D721Med (cell line): ENCODE measurements at places on chromosomes 7 and 10.

GRCh38 chr10:86137561-86137960 is 229.0 kb downstream of the GRID1 start:
- no peak for DNase-seq

DNA sequence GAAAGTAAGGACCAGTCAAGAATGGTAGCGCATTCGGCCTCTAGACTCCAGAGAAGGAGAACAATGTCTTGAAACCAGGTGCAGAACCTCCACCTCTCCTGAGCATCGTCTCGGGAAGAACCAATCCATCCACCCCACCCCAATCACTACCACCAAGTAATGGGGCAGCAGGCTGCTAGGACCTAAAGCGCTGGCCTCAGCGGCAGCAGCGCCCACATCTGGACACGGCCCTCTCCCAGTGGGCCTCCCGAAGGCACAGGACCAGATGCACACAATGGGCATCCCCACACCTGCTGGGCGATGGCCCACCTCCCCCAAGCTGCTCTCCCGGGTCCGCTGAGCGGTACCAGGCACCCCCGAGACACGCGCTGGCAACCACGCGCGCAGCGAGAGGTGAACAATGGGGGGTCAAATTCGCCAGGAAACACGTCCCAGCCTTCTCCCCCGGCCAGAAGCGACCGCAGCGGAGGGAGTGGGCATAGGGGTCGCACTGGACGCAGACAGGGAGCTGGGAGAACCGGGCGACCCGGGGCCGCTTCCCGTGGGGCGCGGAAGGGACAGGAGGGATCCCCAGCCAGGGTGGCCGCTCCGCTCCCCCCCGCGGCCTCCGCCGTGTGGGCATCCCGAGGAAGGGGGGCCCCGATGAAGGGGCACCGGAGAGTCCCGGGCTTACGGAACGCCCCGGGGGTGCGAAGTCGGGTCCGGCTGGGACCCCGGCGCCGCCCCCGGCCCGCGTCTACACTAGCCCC is 506 bp downstream of the CTTNBP2 start:
- DNase-seq: no peak

DNA sequence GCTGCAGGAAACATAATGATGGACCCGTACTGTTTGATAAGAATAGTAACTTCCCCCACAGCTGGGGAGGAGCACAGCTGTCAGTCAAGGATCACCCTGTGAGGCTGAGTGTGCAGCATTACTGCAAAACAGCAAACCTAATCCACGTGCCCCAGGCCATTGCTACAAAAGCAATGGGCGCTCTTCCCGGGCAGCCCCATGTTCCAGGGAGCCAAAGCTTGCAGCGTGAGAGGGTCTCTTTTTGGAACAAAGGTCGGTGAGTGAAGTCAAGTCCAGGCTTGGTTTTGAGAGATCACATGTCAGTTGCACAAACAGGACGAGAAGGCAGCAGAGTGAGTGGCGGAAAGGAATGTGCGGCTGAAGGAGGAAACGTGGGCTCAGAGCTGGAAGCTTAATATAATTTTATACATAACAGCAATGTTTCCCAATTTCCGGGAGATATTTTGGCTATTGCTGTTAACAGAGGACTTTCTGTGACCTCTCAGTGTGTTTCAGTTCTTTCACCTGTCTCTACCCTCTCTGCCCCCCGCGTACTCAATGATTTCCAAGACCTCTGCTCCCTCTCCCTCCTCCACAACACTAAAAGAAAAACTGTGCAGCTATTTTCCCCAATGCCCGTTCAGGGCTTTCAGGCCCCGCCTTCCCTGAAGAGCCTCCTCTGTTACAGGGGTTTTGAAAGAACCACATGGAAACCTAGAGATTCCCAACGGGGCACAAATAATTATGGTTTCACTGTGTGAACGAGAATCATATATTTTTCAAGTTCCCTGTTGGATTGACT is 128.9 kb downstream of the MTPAP start:
- DNase-seq: no peak

- DNase-seq: no peak
These were observed 166.1 kb downstream of the RPS24 start for GRCh38 chr10:78199759-78200158.

DNA sequence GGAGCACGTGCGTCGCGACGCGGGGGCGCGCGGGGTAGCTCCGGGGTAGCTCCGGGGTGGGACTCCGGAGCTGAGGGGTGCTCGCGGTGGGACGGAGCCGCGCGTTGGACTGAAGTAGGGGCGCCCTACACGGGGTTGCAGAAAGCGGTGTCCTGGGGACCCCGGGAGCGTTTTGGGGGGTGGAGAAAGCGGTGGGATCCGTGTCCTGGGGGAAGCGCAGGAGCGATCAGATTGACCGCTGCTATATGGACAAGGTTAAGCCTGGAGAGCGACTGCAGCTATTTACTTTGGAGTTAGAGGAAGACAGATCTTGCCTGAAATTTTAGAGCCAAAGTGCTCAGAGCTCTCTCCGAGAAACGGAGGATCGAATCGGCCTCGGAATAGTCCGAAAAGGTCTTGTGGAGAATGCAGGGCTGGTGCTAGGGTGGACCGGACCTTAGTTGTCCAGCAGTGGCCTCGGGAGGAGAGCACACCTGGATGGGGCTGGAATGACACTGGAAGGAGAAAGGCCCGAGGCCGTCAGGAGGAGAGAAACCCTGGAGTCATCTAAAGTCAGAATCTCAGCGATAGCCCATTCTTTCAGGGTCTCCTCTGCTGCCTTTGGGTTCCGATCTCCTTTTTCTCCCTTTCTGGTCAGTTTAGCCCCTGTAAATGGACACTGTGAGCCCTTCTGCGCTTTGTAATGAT is 564 bp downstream of the PDSS1 start:
- no peak for DNase-seq

- DNase-seq: no peak
These were observed 62.2 kb downstream of the GRID1 start for GRCh38 chr10:86304436-86304835.

DNA sequence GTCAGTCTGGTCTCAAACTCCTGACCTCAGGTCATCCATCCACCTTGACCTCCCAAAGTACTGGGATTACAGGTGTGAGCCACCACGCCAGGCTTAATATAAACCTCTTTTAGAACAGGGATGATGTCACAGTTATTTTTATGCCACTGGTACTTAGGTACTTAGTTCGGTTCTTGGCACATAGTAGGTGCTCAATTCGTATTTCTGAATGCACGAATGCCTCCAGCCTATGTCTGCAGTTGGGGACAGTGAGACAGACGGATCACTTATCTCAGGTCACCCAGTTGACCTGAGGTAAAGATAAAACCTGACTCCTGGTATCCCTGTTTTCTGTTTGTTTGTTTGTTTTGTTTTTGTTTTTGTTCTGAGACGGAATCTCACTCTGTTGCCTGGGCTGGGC is 6.1 kb upstream of the NAT16 start:
- DNase-seq: no peak

DNA sequence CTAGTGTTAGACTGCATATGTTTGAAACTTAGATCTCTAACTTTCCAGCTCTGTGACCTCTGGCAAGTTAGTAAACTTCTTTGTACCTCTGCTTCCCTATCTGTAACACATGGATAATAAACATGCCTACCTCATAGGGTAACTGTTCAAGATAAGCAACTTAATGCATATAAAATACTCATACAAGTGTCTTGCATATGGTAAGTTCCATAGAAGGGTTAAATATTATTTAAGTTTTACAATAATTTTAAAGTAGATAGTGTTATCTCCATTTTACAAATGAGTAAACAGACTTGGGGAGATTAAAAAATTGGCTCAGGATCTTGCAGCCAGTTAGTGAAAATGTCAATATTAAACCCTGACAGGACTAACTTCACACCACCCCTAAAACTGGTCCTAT is 30.1 kb upstream of the CD36 start:
- no peak for DNase-seq

- DNase-seq: no peak
These were observed 4.0 kb upstream of the CFAP58 start for GRCh38 chr10:104349623-104350126.

DNA sequence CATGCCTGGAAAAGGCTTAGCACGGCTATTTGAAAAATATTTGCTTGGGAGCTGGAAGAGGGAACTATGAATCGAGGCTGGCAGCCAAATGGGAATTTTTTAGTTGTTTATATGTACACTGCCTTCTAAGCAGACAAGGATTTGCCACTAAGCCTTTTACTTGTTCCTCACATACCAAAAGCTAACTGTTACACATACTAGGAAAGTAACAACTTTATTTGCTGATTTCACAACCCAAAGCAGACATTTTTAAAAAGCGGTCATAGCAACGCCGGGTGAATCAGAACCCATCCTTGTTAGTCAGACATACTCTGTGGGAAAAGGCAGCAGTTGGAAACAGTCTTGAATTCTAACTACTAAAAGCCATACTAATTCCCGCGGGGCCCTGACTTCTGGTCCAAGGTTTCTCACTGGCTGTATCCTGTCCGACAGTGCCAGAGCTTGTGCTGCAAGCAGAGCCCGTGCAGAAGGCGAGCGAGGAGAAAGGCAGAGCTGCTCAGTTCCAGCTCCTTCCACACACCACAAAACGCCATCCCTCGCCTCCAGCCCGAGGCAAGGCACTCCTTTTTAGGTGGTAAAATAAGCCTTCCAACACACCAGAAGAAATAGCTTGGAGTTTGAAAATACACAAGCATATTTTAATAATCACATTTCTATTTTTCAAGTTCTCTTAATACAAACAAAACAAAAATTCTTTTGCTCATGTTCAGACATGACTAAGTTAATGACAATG is 89.2 kb downstream of the RNF216 start:
- DNase-seq: no peak

DNA sequence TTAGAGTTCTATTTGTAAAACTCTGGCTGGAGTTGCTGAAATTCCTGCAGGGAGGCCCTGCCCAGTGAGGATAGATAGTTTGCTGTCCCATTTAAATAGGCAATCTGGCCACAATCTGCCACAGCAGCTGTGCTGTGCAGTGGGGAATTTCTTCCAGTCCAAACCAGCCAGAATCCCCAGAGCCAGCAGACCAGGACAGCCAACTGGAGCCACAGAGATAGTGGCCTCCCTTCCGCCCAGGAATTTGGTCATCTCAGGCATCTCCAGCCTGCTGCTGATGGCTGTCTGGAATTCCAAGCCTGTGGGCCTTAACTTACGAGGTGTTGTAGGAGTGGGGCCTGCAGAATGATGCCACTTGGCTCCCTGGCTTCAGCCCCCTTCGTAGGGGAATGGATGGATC is 643.4 kb downstream of the DNAJB9 start:
- DNase-seq: no peak

GRCh38 chr7:50206453-50207250 is 97.9 kb upstream of the IKZF1 start:
- no peak for DNase-seq

GRCh38 chr7:111223802-111224253 is 132.9 kb downstream of the LRRN3 start:
- DNase-seq: no peak

DNA sequence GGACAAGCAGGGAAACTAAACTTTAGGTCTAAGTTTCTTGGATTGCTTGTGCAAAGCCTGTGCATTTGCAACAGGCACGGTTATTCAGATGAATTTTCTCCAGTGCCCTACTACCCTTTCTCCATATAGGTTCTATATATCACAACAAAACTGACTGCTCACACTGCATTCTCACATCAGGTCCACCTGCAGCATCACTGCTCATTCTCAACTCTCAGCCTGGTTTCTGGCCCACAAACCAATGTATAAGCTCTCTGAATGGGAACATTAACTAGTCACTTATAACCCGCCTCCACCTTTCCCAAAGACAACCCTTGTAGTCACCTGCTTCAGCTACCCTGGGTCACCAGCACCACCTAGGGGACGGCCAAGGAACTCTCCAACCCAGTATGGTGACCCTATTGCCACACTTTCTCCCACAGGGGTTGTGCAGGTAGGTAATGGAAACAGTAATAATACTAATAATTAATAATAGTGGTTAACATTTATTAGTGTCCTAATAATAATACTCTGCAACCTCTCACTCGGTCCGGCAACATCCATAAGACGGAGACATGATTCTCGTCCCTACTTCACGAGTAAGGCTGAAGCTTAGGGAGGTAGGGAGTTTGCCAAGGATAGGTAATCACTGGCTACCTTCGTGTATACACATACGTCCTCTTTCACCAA is 97.3 kb downstream of the CLEC2L start:
- no peak for DNase-seq

GRCh38 chr10:96502561-96503282 is 11.0 kb downstream of the TLL2 start:
- no peak for DNase-seq

DNA sequence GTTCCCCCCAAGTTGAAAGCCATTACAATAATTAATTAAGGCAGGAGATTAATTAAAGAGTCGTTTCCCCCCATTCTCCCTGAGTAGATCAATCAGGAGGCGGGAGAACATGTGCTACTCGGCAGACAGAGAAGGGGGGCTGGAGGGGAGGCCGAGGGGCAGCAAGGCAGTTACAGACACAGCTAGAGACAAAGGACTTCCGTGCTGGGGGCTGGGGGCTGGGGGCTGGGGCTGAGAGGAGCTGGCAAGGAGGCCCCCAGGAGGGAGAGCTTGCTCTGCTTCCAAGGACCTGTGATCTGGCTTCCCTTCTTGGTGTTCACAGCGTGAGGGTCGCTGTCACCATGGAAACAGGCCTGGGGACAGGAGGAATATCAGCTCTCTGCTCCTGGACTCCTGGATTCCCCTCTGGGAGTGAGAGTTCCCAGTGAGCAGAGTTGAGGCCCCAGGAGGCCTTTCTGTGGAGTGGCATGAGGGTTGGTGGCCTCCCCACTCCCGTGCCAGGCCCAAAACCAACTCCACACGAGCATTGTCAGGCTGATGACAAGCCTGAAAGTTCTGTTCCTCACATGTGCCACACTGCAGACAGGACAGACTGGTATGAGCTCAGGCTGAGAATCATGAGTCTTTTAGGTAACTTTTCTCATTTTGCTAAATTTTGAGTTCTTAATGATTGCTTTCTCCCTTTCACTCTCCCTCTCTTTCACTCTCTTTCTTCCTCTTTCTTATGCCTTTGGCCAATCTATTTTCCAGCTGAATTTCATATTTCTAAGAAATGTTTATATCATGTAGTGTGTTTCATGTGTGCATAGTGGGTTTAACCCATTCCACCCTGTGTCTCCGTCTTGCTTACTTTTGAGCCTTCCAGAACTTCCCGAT is 16.4 kb downstream of the FAM241B start:
- DNase-seq: no peak

DNA sequence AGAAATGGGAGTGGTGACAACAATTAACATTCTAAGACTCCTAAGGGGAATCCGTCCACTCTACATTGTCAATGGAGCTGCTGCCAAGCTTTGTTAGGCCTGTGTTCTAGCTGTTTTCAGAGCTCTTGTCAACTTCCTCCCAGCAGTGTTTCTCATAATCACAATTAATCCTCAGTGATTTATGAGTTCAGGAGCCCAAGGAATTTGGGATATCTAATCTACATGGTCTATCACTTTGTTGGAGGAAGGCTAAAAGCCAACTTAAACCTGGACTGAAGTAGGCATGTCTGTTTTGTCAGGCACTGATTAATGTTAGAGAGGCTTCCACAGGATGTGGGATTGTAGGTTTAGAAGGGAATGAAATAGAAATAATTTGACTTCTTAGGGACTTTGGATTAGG is 10.2 kb upstream of the OR2F2 start:
- no peak for DNase-seq

GRCh38 chr10:42866115-42866995 is 83.8 kb downstream of the BMS1 start:
- DNase-seq: peak; percentile 73

- no peak for DNase-seq
These were observed 784 bp upstream of the SERPINE1 start for GRCh38 chr7:101125989-101126650.
